ENCODE measurements at places on chromosomes 7 and 10. TPM values are rescaled to one million over a fixed set of nuclear protein-coding genes. Genes with fewer than 3 reads are reported as not detected.

DNA sequence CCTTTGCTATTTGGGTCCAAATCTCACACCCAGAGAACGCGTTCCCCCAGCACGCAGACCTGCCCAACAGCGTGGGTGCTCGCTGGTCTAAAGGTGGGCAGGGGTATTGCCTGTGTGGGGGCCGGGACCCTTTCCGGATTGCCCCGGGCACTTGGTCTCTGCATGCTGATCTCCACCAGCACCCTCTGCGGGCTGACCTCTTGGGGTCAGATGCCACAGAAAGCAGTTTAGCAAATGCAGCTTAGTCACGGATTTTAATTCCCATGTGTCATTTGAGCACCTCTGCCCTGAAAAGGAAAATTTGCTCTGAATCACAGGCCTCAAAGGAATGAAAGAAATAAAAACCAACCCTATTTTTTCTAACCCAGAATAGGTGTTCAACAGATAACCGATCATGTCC lies 46.7 kb downstream of the PKD1L1 start:
- no peak for DNase-seq

DNA sequence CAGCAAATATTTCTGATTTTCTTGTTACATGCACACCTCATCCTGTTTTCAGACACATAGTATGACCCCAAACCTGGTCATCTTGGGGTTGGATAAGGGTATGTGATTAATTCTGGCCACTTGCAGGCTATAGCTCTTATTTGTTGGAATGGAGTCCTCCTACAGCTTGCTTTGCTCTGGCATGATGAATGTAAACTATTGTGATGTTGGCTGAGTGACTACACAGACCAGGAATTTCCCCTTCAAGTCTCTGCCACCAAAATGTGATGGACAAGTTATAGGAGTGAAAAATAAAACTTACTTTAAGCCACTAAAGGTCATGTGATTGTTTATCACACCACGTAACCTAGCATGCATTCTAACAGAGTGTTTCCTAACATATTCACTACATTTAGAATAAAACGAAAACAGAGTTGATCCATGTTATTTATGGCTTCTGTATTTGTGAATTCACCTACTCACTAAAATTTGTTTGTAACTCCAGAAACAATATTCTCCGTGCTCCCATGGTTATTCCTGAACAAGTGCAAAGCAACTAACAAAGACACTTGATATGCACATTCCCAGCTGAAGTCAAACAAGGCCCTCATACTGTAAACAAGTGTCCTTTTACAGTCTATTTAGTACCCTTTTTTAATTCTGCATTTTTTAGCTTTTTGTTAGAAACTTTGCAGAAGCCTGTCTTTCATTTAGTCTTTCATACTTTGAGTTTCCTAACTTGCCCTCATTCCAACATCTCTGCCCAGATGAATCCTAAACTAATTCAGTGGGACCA lies 599.2 kb upstream of the PCDH15 start:
- no peak for DNase-seq

GRCh38 chr10:44572146-44572545 lies 187.2 kb upstream of the CXCL12 start:
- DNase-seq: no peak

DNA sequence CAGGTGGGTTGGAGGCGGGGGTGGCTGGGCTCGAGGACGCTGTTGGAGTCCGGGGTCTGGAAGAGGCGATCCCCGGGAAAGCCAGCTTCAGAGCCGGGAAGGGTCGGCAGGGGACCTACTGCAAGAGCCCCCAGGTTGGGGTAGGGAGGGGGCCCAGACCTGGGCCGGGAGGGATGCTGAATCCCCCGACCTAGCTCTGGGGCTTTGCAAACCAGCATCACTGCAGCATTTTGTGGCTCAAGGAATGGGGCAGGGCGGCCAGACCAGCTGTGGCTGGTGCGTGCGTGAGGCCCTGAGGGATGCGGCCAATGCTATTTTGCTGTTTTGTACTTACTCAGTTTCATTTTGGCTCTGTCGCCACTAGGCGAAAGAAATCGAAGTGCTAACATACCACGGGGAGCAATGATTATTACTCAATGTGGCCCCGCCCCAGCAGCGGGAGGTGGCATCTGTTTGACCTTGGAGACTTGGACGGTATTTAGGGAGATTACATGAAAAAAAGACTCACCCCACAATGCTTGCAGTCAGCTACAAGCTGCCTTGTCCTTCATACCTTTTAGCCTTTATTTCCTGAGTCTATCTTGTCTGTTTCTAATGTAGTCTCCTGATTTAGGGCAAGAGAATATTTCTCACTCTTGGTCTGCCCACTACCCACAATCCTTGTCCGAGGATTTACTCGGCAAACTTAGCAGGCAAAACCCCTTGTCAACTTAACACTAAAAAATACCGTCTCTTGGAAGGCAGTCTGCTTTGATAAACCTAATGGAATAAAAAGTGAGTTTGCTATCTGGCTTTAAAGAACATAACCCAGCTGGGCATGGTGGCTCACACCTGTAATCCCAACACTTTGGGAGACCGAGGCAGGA lies 16.2 kb downstream of the HSPB1 start:
- peak; percentile 82 for DNase-seq

- DNase-seq: no peak
These were observed 90.4 kb upstream of the BMPER start for GRCh38 chr7:33814936-33815335.

- no peak for DNase-seq
These were observed 126.0 kb upstream of the THSD7A start for GRCh38 chr7:11957956-11958355.

Gene HKDC1
- total RNA-seq: not detected

Gene ZNF853
- 11.1 TPM for total RNA-seq

Gene FGL2
- 11.9 TPM for total RNA-seq

Gene CACNB2
- 55.9 TPM for total RNA-seq

Gene GCK
- total RNA-seq: 1.4 TPM

Gene IFIT1B
- not detected for total RNA-seq

Measured in left ventricle myocardium superior (tissue), 1 donor.